ENCODE measurements at places on chromosomes 1 and 21.

DNA sequence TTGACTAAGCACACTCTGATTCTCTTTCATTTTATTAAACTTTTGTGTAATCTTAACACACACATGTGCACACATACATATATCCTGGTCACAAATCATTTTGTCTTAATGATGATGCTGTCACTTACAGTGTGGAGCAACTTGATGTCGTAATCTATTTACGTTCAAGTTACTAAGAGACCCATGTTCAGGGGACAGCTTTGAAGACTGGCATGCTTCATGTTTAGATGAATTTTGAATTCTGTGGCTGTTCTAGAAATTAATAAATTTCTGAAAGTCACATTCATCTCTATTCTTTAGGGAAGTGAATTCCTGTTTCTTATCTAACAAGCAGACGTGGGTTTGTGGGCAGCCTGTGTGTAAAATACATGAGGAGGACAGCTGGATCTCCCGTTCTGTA is 1637.8 kb downstream of the PLA2G4A start:
- DNase-seq = no peak

- no peak for DNase-seq
Measured at GRCh38 chr21:44820851-44821250, 3.0 kb upstream of the SUMO3 start.

- no peak for DNase-seq
Measured at GRCh38 chr1:167330601-167331293, 110.1 kb downstream of the POU2F1 start.

- DNase-seq = peak; percentile 51
Measured at GRCh38 chr1:226737819-226738420, 1.2 kb downstream of the ITPKB start.

All from NCI-H510A treated with DMSO at 0.1 percent for 48 hours (cell line).